ENCODE measurements at places on chromosomes 12 and 14. TPM values are rescaled to one million over a fixed set of nuclear protein-coding genes. Genes with fewer than 3 reads are reported as not detected.

The EPS8 gene
- 34.3 TPM for total RNA-seq

The NGB gene
- not detected for total RNA-seq

The ADAMTS20 gene
- not detected for total RNA-seq

The MSRB3 gene
- 38.5 TPM for total RNA-seq

The SDS gene
- not detected for total RNA-seq

The KLRC3 gene
- total RNA-seq, result not detected

The WSCD2 gene
- total RNA-seq, result not detected

The KRT75 gene
- not detected for total RNA-seq

The CLEC1A gene
- total RNA-seq, result 38.3 TPM

The MIP gene
- 0.29 TPM for total RNA-seq

The GCN1 gene
- total RNA-seq, result 150 TPM

The IGF1 gene
- total RNA-seq, result 1.4 TPM

The GALNT6 gene
- 63.4 TPM for total RNA-seq

The CCDC88C gene
- 40.3 TPM for total RNA-seq

The PSME1 gene
- 68.6 TPM for total RNA-seq

The NRIP2 gene
- total RNA-seq, result not detected

The KLRK1 gene
- total RNA-seq, result not detected

The PRIMA1 gene
- not detected for total RNA-seq

The MGP gene
- 247 TPM for total RNA-seq

The PCNX4 gene
- total RNA-seq, result 68.9 TPM

The LRRIQ1 gene
- 0.86 TPM for total RNA-seq

The SCYL2 gene
- total RNA-seq, result 65.8 TPM

The RIMBP2 gene
- total RNA-seq, result not detected

The ETFBKMT gene
- 2.4 TPM for total RNA-seq

The CATSPERB gene
- not detected for total RNA-seq

The PMCH gene
- total RNA-seq, result 0.76 TPM

The HSPA2 gene
- 8.7 TPM for total RNA-seq

The SLC6A13 gene
- total RNA-seq, result not detected

The RAB5B gene
- total RNA-seq, result 83.0 TPM

The SLC17A8 gene
- not detected for total RNA-seq

The GUCY2C gene
- total RNA-seq, result not detected

The TAS2R31 gene
- total RNA-seq, result 7.2 TPM

The POTEM gene
- total RNA-seq, result not detected

The TPH2 gene
- total RNA-seq, result not detected

The MDP1 gene
- 9.1 TPM for total RNA-seq

The ACSS3 gene
- total RNA-seq, result 0.19 TPM

The TGFB3 gene
- 2.8 TPM for total RNA-seq

The FBXW8 gene
- 22.7 TPM for total RNA-seq

The SERPINA6 gene
- not detected for total RNA-seq

The HOXC11 gene
- total RNA-seq, result not detected

The NR4A1 gene
- 0.38 TPM for total RNA-seq

The TSPAN19 gene
- total RNA-seq, result not detected

The SERPINA12 gene
- total RNA-seq, result not detected

The SYNDIG1L gene
- not detected for total RNA-seq

The A2ML1 gene
- not detected for total RNA-seq

The CMTM5 gene
- total RNA-seq, result not detected

The TMPRSS12 gene
- total RNA-seq, result not detected

The RNF212B gene
- not detected for total RNA-seq

The FRS2 gene
- 27.8 TPM for total RNA-seq

The PCED1B gene
- total RNA-seq, result 0.38 TPM

Measured in vein endothelial cell (primary cell).